ENCODE measurements at places on chromosomes 2 and 18.
A peak's percentile ranks its signal among the peaks of the same experiment; 100 is the strongest.

GRCh38 chr18:22668496-22668895, 250.8 kb upstream of the CTAGE1 start:
- peak; percentile 34 for DNase-seq

GRCh38 chr18:80254971-80255500, 7.7 kb upstream of the PARD6G start:
- DNase-seq = no peak

DNA sequence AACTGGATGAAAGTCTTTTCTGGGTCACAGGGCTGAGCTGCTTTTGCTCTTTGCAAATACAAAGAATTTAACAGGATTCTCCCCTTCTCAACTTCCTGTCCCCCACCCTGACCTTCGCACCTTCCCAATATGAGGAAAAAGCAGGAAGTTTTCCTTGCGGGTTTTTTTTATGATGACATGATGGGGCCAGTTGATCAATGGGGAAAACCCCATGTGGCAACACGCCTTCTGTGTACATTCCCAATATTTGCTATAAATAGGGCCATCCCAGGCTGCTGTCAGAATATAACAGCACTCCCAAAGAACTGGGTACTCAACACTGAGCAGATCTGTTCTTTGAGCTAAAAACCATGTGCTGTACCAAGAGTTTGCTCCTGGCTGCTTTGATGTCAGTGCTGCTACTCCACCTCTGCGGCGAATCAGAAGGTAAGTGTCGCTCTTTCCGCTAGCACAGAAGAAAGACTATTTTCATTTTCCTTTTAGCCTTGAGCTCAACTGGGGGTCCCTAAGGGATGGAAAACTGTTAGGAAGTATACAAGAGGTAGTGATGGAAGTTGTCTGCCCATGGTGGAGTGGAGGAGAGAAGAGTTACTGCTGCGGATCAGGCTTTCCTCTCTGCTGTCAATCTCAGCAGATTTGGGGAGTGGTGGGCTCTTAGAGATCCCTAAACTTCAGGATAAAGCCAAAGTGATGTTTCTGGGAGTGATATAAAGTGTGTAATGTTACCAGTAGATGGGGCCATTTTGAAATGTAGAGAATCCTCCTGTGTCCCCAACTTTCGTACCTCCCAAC, at the start of gene CCL20:
Gene CCL20, plus strand, starts transcription at position 281 of the 792 bp plus-strand sequence. Its CDS starts 70 bp downstream, at position 351.
- DNase-seq = no peak

DNA sequence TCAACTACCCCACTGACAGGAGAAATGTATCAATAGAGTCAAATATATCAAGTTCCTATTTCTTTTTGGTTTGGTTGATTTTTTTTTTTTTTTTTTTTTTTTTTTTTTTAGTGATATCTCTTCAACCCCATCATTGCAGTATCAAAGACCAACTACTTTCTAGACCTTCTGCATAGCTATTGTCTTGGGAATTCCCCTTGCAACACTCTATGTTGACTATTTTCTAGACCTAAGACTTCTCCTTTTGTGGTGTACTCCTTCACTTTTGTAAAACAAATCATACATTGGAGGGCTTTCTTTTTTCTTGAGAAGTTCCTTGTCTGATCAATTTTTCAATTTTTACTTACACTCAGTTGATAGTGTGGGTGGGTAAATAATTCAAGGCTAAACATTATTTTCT, 46.5 kb upstream of the NR4A2 start:
- DNase-seq = no peak

DNA sequence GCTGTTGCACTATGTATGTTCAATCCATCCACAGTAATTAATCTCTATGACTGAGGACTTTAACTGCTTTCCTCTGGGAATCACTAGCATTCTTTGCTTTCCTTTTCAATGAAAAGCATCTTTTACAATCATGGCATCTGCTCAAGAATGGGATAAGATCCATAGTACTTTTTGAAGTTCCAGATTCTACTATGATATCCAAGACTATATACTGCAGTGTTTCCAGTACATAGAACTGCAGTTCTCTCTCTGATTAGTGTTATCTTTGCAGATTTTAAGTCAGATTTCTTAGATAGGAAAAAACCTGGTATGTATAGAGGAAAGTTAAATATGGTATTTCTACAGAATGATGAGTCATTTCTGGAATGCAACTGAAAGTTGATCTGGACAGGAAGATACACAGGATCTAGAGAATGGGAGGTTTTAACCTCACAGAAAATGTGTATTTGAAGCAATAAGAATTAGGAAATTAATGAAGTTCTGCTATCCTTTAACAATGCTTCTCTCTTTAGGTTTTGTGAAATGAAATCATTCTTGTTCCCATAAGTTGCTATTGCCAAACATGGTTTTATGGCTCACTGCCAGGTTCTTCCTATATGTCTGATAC, 670.7 kb downstream of the ERBB4 start:
- DNase-seq = peak; percentile 22

- DNase-seq = no peak
Measured at GRCh38 chr2:60158262-60158661, 395.2 kb downstream of the BCL11A start.

- DNase-seq = no peak
Measured at GRCh38 chr2:162219426-162219825, 23.8 kb downstream of the FAP start.

- DNase-seq = no peak
Measured at GRCh38 chr18:2410688-2411087, 160.6 kb downstream of the METTL4 start.

GRCh38 chr2:43266711-43267111, 40.3 kb upstream of the ZFP36L2 start:
- DNase-seq = no peak

GRCh38 chr2:179340678-179341077, 76.0 kb upstream of the SESTD1 start:
- peak; percentile 46 for DNase-seq

GRCh38 chr2:193520709-193521458, 1326.2 kb upstream of the TMEFF2 start:
- DNase-seq = no peak

DNA sequence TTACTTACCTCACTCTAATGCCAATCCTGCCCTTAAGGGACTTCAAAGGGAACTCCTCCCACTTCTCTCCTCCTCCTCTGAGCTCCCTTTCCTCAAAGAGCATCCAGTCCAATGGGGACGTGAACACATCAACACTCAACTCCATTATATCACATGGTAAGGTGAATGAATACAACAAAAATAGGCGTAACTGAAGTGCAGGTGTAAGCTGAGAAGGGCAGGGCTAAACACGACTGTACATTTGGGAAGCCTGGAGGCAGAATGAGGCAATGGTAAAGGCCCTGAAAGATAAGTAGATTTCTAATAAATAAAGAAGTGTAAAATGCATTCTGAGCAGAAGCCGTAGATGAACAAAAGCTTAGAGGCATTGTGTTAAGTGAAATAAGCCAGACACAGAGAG, 226.1 kb upstream of the TRIB2 start:
- no peak for DNase-seq

- no peak for DNase-seq
Measured at GRCh38 chr18:9721893-9722550, 13.9 kb downstream of the RAB31 start.

DNA sequence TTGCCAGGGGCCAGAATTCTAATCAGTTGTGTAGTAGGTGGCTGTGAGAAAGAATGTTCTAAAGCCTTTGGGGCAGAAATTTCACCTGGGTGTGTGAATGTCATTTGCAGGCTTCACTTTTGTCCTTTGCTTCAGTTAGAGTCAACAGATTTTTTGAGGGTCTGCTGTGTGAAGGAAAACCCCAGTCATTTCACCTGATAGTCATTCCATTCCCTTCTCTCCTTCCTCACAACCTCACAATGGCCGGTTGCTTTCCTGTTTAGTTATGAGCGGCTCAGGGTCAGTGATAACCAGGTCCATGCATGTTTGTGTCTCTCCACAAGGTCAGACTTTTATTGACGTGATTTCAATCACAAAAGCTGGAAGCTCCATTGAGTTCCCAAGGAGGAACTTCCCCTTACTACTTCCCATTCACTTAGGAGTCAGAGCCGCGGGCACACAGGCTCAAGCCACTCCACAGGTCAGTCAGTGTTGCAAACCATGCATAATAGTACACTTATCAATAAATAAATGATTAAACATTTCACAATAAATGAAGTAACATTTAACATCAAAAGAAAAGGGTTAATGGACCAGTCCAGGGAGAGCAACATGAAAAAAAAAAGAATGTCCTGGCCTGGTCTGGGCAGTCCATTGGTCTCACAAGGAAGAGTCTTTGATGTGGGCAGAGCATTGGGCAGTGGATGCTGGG, 74.3 kb downstream of the NPAS2 start:
- DNase-seq = no peak

DNA sequence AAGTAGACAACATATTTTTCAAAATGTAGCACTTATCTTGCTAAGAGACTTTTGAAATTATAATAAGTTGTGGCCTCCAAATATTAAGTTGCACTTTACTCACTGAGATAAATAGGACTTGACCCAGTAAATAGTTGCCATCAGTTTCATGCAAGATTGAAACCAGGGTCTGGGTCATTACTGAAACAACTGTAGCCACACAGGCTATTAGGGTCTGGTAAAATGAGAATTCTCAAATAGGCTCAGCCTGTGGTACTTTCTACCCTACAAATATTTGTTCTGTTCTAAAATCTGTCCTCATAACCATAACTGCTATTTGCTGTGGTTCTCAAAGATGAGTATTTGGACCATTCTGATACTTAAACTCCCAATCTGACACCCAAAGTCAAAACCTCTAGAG, 115.4 kb upstream of the STK17B start:
- no peak for DNase-seq

DNA sequence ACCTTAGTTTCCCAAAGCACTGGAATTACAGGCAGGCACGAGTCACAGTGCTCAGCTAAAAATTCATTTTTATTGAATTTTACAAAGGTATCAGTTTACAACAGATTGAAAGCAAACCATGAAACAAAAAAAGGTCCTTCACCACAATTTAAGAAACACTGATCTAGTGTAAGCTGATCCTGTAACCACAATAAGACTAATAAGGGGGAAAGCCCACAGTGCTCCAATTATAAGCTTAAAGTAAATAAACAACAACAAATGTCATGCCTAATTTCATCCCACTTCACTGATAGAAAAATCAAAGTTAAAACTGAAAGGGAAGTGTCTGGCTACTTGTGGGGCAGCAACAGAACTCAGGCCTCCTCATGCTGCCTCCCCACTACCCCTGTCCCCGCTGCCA, 49.2 kb downstream of the ICA1L start:
- DNase-seq = no peak

- peak; percentile 26 for DNase-seq
Measured at GRCh38 chr2:3492951-3493614, 26.2 kb downstream of the ADI1 start.

- peak; percentile 38 for DNase-seq
Measured at GRCh38 chr2:107072150-107072940, 186.4 kb upstream of the ST6GAL2 start.

DNA sequence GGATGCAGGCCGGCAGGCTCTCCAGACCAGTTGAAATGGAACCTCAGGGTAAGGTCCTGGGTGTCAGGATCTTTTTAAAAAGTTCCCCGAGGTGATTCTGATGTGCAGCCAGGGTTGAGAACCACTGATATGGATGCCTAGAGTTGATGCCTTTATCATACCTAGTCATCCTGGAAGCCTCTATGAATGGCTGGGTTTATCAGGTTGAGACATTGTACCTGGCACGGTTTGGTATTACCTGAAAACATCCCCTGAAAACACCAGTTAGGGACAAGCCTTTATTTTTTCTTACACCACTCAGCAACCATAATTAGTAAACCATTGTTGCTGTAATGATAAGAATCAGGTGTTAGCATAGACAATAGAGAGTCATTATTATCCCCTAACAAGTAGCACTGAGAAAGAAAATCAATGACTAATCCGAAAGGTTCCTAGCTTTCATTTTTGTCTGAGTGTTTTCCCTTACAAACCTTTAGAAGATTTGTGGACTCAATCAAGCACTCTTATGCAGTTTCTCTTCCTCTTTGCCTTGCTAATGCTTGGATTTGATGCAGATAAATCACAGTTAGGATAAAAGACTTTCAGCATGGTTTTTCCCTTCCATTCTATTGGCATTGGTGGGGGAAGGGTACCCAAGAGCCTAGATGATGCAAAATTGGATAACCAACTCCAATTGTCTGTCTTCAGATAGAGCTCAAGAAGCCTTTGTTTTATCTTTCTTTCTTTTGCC, 116.5 kb upstream of the LYPD6 start:
- no peak for DNase-seq

DNA sequence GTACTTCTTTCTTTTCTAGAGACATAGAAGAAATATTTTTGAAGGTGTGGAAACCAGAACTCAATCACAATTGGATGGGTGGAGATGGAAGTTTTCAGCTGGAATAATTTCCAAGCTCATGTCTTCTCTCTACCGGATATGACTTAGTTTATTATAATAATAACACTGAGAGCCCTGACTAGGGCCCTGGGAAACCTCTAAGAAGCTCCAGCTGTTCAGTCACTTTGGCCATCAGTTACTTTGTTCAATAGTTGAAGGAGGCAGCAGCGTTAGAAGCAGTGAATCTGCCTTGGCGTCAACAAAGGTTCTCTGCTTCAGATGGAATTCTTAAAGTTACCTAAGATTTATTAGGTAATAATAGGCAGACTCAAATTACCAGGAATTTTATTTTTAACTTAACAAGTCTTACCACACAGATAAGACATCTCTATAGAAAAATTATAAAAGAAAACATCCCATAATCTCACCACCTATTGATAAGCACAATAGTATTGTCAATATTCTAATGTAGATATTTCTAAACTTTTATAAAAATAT, 293.8 kb upstream of the CHAC2 start:
- DNase-seq = no peak

GRCh38 chr2:17765398-17765797, 11.5 kb downstream of the GEN1 start:
- no peak for DNase-seq

GRCh38 chr2:232927793-232928550, 57.9 kb downstream of the SNORC start:
- DNase-seq = no peak

DNA sequence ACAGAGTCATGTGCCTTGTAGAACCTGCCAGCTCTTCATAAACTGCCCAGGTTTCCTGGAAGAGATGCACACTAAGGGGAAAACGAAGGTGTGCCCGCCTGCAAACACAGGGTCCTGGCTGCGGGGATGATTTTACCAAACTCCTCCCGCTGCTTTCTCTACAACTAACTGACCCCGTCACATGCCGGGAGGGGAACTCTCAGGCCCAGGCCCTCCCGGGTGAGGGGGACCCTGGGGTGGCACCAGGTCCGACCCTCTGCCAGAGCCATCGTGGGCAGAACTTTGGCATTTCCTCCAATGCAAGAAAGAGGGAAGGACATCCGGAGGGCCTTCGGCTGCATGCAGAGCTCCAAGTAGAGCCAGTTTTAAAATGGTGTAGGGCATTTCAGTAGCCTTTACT, 28.6 kb downstream of the CAPN13 start:
- no peak for DNase-seq

- peak; percentile 88 for DNase-seq
Measured at GRCh38 chr2:37523814-37524362, 147.6 kb downstream of the CDC42EP3 start.

GRCh38 chr18:57837917-57838548, 34.9 kb upstream of the ATP8B1 start:
- DNase-seq = no peak

Data from fibroblast of skin of scalp (primary cell).